NT2/D1 (cell line): ENCODE measurements at places on chromosomes 1 and 21.
A peak's percentile ranks its signal among the peaks of the same experiment; 100 is the strongest.

DNA sequence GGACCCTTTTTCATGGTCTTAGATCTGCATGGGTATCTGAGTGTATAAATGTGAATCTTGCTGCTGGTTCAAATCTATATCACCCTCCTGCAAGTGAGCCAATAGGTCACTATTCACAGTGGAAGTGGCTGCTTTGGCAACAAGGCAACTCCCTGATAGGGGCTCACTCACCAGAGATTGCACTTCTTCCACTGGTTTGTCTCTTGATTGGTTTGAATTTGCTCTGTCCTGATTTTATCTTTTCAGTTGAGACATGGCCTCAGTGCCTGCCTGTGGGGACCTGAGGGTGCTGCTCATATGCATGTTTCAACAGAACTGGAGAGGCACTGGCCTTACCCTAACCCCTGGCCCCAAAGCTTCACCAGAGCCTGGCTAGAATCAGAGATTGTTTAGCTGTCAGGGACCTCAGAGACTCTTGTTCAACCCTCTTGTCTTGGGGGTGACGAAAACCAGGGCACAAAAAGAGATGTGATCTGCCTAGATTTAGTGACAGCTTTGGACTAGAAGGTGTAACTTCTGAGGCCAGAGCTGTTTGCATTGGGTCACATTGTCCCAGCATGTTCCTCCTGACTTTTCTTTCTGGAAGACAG, 16.9 kb downstream of the AVPR1B start:
- DNase-seq, result no peak

DNA sequence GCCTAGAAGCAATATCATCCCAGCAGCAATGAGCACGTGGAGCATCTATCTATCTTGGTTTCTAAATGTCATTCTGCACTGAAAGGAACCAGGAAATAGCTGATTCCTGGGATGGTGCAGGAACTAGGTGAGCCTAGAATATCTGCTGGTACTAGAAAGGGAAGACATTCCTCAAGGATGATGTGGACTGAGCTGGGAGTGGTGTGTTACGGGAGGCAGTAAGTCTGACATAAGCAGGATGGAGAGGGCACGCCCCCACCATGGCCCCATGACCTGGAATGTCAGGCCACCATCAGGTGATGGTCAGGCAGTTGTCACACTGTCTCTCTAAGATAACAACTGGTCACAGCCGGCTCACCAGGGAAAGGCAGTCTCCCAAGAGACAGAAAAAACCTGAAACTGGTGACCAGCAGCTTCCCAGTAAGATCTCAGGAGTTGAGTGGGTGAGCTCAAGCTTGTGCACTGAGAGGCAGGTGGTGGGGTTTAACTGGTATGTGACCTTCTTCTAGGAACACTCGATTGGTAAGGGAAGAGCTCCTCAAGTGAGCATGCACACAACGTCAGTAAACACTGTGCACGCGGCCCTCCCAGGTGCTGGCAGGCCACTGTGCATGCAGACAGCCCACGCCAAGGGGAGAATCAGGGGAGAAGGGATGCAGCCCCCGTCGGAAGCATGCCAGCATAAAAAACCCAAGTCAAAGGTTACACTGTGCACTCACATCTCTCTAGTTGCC, 148.7 kb downstream of the ADSS2 start:
- DNase-seq, result no peak

GRCh38 chr1:20298626-20299025, 8.0 kb downstream of the VWA5B1 start:
- no peak for DNase-seq

- DNase-seq, result no peak
Measured at GRCh38 chr1:38190983-38191382, 144.4 kb upstream of the POU3F1 start.

GRCh38 chr21:39346671-39347331, 2.1 kb downstream of the HMGN1 start:
- no peak for DNase-seq

DNA sequence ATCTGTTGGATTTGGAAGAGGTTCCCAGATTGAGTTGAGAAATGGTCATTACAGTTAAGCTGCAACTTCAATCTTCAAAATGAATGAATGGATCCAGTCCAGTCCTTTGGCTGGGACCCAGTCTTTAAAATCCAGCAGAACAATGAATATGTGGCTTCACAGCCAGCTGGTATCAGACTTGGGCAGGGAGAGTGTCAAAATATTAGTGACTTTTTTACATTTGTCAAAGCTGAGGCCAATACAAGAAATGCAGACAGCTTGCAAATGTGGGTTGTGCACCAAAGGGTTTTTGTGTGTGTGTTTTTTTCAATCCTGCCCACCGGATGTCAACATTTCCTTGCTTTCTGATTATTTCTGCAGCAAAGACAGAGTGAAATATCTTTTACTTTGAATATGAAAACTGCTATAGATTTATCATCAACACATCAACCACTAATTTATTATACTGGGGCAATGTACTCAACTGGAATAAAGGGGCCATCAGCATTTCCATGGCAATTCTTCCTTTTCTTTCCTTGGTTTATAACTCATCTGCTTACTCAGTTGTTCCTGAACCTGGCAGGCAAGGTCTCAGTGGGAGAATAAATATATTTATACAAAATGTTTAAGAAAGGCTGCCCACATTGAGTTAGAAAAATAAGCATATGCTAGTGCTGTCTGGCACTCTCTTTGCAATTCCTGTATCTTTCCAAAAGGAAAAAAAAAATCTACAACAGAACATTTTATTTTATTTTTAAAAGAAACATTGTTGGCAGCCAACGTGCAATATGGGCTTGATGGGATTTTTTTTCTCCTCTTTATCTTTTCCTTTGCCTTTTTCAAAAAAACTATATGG, 491.6 kb upstream of the C1orf87 start:
- DNase-seq, result no peak

DNA sequence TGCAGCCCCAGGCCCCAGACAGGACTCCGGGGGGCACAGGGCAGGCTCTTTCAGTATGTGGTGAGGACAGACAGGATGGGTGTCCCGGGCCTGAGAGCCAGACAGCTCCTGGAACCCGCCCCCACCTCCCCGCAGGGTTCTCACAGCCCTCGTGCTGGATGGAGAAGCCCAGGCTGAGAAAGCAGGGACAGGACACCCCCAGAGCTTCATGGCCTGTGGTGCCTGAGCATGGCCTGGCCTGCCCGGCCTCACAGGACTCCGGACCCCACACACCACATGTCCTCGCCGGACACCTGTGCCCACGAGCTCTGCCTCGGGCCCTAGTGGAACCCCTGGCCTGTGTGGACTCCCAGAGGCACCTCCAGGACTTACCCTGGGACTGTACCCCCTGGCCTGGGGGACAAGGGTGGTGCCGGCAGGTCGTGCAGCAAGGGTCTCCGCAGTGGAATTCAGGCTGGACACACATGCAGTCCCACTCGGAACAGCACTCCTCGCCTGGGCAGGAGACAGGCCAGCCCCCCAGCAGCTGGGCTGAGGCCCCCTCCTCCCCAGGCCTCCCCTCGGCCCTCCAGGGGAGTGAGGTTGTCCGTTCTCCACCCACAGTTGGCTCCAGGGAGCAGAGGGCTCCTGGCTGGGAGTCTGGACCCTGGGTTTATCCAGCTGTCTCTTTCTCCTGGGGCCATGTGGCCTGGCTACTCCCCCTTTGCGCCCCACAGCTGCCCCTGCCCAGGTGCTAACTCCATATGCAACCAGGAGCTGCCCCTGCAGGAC, 1.2 kb downstream of the TNFRSF18 start:
- DNase-seq, result no peak

- DNase-seq, result no peak
Measured at GRCh38 chr1:51878308-51878615, 265 bp downstream of the NRDC start.

DNA sequence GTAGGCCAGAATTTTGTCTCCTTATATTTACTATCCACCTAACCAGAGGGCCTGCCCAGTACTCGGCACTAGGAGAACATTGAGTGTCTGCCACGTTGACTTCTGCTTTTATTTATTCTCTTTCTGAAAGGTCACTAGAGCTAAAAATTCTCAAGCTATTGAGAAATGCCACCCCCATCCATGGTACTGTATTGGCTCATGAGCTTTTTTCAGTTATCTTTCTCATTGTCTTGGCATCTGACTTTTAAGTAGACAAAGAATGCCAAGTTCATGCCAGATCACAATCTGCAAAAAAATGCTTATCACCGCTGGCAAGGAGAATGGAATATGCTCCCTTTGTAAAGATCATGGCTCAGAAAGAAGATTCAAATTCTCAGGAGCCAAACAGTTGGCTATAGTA, 49.8 kb upstream of the MROH9 start:
- no peak for DNase-seq

DNA sequence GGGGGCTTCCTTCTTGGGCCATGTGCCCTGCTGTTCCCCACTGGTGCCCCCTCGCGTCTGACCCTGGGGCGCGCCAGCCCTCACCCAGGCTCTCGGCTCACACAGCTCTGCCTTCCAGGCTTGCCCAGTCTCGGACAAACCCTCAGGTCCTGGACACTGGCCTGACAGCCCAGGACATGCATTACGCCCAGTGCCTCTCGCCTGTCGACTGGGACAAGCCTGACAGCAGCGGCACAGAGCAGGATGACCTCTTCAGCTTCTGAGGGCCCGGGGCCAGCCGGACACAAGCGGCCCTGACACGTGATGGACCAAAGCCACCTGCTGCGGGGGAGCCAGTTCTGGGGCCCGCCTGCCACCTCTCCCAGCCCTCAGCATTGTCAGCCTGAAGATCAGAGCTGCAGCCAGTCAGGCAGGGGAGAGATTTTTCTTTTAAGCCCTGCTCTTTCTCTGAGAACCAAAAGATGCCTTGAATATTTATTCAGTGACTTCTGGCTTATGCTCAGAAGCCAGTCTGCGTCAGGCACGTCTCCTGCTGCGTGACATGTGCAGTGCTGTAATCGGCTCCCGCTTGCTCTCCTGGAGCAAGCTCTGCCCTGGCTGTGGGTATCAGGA, 23.4 kb downstream of the LDLRAP1 start:
- DNase-seq, result no peak

GRCh38 chr1:175498002-175498401, 245.4 kb downstream of the TNR start:
- no peak for DNase-seq

GRCh38 chr1:38577385-38577784, 282.2 kb downstream of the RRAGC start:
- no peak for DNase-seq

- DNase-seq, result no peak
Measured at GRCh38 chr1:233473549-233474204, 140.2 kb upstream of the KCNK1 start.

DNA sequence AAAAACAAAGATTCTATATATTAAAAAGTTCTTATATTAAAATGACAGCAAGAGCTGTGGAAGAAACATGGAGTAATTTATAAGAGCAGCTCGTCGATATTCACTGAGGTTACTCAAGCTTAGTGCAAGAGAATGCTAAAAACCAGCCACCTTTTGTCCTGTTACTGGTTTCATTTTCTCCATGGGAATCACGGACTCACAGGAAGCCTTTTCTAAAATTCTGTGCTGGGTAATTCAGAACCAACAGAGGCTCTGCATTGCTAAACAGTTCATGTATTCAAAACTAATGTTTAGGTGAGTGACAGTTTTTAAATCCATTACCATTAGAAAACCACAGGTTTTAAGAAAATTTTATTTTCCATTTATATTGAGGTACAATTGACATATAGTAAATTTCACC, 147.8 kb upstream of the MAP1LC3C start:
- no peak for DNase-seq

DNA sequence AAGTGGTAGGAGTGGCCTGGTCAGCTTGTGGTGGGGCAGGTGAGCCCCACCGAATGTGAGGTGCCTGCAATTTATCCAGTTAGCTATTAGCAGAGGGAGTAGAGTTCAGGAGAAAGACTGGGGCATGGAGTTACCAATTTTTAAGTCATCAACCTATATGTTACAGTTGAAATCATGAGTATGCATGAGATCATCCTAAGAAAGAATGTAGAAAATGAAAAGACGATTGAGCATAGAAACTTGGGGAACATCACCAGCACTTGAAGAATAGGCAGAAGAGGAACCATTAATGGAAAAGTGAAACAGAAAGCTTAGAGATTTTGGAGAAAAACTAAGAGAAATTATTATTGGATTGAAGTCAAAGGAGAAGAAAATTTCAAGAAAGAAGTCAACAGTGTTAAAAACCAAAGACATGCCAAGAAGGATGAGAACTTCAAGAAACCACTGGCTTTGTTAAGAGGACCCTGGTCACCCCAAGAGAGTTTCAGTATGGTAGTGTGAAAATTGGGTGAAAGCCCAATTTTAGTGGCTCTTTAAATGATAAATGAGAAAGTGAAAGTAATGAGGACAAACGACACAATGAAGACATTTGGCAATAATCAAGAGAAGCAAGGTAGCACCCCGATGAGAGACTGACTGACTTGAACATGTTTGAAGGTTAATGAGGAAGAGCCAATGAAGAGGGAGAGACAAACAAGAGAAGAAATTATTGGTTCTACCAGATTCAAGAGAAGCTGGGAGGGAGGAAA, 36.7 kb downstream of the DNASE2B start:
- no peak for DNase-seq

GRCh38 chr1:53326598-53327181, 1.2 kb downstream of the LRP8 start:
- DNase-seq, result peak; percentile 36
